ENCODE measurements at places on chromosomes 6 and 20.

- no peak for DNase-seq
Measured at GRCh38 chr6:121485359-121485811, 49.9 kb downstream of the GJA1 start.

DNA sequence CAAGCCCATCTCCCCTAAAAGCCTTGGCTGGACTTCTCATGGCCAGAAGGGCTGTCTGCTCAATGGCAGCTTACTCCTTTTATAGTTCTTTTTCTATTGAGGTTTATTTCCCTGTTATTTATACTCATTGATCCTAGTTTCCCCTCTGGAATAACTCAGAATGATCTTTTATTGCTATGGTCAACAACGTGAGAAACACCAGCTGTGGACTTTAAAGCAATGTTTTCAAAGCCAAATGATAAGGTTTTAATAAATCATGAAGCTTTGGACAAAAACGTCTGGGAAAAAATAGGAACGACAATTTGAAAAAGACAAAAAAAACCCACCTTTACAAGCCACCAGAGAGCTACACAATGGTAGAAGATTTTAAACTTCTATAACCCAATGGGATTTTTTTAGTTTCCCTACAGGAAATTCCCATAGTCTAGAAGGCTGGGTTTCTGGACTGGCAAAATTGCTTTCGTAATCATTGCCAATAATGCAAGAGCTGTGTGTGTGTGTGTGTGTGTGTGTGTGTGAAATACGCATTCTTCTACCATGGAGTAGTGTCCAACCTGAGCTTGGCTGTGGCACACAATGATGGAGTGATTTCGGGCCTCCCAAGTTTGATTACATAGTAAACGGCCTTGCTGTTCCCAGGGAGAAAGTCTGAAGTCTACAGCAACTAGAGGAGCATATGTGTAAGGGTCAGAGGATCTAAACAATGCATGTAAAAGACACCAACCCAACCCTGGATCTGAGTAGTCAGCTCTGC, 396.0 kb downstream of the SYNE1 start:
- no peak for DNase-seq

DNA sequence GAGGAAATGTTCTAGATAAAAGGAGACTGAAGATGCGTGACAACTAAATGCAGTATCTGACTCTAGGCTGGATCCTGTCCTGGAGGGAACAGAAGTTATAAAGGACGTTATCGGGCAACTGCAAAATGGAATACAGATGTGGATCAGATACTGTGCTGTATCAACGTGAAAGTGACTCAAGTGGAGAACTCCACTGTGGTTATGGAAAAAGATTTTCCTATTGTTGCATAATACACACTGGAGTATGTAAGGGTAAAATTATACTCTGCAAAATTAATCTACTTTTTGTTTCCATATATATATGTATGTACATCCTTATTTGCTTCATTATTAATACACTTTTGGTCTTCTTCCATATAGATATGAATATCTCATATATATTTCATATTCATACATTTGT, 654.0 kb downstream of the QKI start:
- no peak for DNase-seq

DNA sequence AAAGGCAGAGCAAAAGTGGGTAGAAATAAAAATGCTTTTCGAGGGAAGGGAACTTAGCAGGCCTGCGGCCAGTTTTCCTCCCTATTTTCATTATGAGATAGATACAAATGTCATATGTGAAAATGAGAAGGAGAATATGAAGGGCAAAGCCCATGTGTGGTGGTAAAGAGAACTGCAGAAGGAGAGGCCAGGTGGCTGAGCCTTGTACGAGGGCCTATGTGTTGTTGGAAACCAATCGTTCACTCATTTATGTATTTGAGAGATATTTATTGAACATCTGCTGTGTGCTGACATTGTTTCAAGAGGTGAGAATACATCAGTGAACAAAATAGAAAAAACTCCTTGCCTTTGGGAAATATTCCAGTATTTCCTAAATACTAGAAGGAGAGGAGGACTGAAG, 147.7 kb downstream of the SH3BGRL2 start:
- DNase-seq, result no peak

DNA sequence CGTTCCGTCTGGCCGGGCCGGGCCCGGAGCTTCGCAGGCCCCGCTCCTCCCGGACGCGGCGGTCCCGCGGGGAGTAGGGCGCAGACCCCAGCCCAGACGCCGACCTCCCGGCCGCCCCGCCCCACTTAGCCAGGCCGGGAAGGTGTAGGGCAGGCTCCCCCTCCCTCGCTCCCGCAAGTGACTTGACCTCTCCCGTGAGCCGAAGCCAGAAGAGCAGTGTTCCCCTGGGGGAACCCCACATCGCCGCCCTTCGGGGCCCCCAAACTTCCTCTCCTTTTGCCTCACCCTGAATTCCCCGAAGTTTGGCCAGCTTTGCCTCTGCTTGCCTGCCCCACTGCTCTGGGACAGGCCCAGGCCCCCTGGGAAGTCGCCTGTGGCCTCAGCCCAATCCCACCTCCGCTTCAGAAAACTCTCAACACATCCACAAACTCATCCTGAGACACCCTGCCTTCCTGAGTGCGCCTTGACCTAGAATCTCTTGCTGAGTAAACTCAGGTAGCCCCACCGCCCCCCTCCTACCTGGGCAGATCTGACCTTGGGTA, 524 bp upstream of the NOL4L start:
- no peak for DNase-seq

- DNase-seq, result no peak
Measured at GRCh38 chr20:44083220-44083933, 103.6 kb downstream of the JPH2 start.

DNA sequence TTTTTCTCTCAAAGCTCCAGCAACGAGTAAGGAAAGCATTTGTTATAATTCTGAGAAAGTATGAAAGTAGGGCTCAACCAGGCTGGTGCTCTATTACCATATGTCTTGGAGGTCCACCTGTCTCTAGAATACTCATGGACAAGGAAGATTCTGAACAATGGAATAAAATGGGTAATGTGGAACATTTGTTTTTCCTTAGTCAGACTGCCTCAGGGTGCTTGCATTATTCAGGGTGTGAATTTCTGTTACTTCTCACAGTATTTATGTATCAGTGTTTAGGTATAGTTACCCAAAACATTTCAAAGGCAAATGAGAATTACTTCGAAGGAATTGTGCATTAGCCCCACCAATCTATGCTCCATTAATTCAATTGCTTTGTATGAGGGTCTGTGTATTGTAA, 586.2 kb upstream of the CITED2 start:
- DNase-seq, result no peak

GRCh38 chr6:100175814-100176310, 181.8 kb upstream of the MCHR2 start:
- no peak for DNase-seq

GRCh38 chr6:83199863-83200225, 6.7 kb downstream of the RWDD2A start:
- DNase-seq, result no peak

GRCh38 chr6:24405262-24405661, 2.5 kb downstream of the MRS2 start:
- no peak for DNase-seq

GRCh38 chr20:44735816-44736169, 9.9 kb upstream of the KCNK15 start:
- DNase-seq, result no peak

DNA sequence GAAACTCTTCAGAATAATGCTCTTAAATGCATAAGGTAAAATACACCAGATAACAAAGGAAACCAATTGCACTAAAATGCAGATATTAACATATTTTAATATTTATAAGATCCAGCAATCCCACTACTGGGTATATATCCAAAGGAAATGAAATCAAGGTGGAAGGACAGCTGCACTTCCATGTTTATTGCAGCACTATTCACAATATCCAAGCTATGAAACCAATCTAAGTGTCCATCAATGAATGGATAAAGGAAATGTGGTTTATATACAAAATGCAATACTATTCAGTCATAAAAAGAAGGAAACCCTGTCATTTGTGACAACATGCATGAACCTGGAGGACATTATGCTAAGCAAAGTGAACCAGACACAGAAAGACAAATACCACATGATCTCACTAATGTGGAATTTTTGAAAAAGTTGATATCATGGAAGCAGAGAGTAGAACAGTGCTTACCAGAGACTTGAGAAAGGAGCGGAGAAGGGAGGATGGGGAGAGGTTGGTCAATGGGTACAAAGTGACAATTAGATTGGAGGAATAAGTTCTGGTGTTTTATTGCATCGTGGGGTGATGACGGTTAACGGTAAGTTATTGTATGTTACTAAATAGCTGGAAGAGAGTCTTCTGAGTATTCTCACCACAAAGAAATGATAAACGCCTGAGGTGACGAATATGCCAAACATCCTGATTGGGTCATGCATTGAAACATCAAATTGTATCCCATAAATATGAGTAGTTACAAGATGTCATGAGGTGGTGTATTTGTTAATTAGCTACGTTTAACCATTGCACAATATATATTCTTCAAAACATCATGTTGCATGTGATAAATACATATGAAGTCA, 37.9 kb upstream of the RNF24 start:
- no peak for DNase-seq

GRCh38 chr6:151289399-151290007, 49.7 kb downstream of the AKAP12 start:
- no peak for DNase-seq

- no peak for DNase-seq
Measured at GRCh38 chr20:3494218-3494617, 23.4 kb downstream of the ATRN start.

GRCh38 chr6:157789861-157790260, 33.2 kb upstream of the SNX9 start:
- no peak for DNase-seq

DNA sequence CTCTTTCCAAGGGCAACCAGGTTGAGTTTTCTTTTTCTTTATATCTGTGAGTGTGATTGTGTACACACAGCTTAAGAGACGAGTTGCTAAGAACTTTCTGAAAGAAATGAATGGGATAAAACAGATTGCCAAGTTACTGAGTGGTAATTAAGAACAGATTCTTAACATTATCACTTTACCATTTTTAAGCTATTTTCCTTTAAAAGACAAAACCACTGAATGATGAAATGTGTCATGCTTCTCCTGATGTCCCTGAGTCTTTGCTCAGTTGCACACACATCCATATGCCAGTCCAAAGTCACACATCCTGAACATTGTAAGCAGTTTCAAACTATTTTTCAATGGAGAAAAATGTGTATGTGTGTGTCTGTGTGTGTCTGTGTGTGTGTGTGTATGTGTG, 5.5 kb upstream of the DAAM2 start:
- no peak for DNase-seq

DNA sequence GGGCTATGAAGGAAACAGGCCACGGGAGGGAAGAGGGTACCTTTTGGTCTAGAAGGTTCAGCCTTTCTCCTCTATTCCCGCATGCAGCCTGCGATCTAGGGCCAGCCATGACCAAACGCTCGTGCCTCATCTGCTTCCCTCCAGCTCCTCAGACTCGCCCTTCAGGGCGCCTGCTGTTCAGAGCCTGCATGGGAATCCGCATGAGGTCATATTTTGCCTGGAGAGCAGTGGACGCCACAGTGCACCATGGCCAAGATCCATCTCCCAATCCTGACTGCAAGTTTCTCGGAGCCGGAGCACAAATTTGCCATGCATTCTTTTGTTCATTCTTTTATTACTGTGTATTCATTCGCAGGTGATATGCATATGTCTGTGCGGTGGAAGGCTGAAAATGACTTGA, 608.1 kb downstream of the QKI start:
- DNase-seq, result no peak

GRCh38 chr6:75493400-75494064, at the start of gene FILIP1:
TSS of gene FILIP1 (minus strand) at chr6:75493800. CDS start at chr6:75414972, 78,828 bp downstream.
- DNase-seq, result no peak

GRCh38 chr6:107405002-107405401, 54.4 kb downstream of the PDSS2 start:
- DNase-seq, result no peak

- no peak for DNase-seq
Measured at GRCh38 chr20:50663095-50663821, 28.1 kb downstream of the RIPOR3 start.

- no peak for DNase-seq
Measured at GRCh38 chr6:136539967-136540652, 10.1 kb downstream of the MAP7 start.

- DNase-seq, result no peak
Measured at GRCh38 chr6:149393002-149393679, 6.9 kb upstream of the SUMO4 start.

GRCh38 chr20:41072190-41072863, 43.7 kb downstream of the TOP1 start:
- no peak for DNase-seq

GRCh38 chr6:26241033-26241895, 123.7 kb upstream of the BTN3A2 start:
- no peak for DNase-seq

DNA sequence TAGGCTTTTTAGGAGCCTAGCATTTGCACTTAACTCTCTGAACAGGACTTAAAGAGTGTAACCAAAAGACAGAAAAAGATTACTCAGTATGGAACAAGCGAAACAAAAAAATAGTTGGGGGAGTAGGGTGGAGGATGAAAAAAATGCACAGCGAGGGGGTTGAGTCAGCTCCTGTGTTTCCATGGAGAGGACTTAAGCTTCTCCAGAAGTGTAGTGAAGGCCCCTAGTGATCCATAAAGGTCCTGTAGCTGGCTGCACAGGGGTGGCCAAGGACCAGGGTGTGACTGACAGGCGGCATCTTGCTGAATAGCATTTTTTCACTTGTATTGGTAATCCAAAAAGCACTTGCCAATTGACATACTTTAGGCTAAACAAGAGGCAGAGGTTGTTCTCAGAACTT, 533.9 kb downstream of the RFPL4B start:
- no peak for DNase-seq

DNA sequence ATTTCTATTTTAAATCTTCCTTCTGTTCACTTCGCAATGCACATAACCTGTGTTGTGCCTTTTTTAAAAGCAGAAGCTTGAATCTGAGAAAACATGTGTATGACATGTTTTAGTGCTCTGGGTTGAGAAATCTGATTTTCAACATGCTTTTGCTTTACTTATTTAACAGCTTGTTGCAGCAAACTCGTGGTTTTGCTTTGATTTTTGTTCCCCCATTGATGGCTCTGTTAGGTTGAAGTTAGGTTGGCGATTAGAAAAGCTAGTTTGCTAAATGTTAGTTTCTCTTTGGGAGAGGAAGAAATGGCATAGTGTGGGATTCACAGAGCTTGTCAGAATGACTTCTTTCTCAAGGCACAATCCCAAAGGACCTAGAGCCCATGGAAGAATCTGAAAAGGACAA, 170.8 kb downstream of the TMEM242 start:
- DNase-seq, result no peak

- no peak for DNase-seq
Measured at GRCh38 chr6:168686831-168687730, 246.1 kb downstream of the SMOC2 start.

GRCh38 chr20:5569021-5569420, 181.2 kb upstream of the SHLD1 start:
- no peak for DNase-seq

GRCh38 chr6:14108571-14109410, 8.8 kb upstream of the CD83 start:
- DNase-seq, result no peak

- no peak for DNase-seq
Measured at GRCh38 chr6:2658788-2659187, 91.9 kb downstream of the MYLK4 start.

GRCh38 chr6:46410334-46410953, 80.8 kb downstream of the RCAN2 start:
- no peak for DNase-seq
